ENCODE measurements at places on chromosomes 11 and 22.

DNA sequence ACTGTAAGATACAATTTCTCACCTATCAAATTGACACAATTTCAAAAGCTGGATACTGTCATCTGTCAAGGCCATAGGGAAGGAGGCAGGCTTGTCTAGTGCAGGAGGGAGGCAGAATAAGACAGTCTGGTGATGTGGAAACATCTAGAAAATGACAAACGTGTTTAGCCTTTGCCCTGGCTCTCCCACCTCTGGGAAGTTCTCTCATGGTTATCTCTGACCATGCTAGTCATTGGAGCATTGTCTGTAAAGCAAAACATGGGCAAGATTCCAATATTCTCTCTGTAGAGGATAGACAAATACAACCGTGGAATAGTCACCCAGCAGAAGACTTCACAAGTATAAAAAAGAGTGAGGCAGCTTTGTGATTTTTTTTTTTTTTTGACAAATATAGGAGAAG is 9.1 kb upstream of the SERHL2 start:
- DNase-seq, result peak; percentile 76

DNA sequence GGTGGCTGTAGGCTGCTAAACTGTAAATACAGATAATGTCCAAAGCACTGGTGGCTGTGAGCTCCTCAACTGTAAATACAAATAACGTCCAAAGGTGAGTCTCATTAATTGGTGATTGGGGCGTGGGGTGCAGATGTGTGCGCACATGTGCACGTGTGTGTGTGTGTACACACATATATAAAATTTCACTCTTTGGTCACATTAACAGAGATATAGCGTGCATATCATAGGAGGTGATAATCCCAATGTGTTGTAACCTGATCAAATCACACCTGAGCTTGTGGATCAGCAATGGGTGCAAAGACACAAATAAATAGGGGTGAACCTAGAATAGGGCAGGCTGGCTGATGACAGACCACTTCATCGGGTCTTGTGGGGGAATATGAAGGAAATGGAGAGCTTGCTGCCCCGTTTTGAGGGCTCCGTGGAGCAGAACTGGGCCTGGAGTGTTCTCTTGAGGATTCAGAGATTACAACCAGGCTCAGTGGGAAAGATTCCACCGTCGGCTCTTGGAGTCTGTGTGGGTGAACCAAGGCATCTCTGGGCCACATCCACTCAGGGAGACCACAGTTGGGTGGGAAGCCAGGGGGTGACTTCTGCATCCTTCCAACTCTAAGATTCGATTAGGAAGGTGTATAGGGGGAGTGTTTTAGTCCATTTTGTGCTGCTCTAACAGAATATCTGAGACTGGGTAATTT is 24.9 kb upstream of the OSBPL5 start:
- DNase-seq, result no peak

DNA sequence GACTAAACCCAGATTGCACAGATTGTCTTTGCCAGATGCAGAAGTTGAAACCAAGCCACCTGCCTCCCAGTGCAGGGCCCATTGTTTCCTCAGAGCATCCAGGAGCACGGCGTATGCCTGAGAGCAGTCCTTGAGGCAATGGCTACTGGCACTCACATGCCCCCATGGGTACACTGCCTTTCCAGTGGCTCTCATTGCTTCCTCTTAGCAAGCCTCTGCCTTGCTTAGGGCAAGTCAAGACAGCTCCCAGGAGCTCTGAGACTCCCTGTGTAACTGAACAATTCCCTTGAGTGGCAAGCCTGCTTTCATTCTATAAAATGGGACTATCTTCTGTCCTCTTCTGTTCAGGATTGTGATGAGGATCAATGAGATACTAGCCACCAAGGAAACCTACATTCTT is 4.1 kb downstream of the SYTL2 start:
- DNase-seq, result no peak

GRCh38 chr11:114291381-114291780 is 4.8 kb upstream of the NNMT start:
- peak; percentile 96 for DNase-seq

GRCh38 chr22:20749453-20749852 is 24.5 kb upstream of the SERPIND1 start:
- no peak for DNase-seq

GRCh38 chr11:104043678-104044239 is 7.3 kb downstream of the DDI1 start:
- DNase-seq, result peak; percentile 64

Measured in cardiac fibroblast (primary cell).